ENCODE measurements at places on chromosomes 12 and 14.

DNA sequence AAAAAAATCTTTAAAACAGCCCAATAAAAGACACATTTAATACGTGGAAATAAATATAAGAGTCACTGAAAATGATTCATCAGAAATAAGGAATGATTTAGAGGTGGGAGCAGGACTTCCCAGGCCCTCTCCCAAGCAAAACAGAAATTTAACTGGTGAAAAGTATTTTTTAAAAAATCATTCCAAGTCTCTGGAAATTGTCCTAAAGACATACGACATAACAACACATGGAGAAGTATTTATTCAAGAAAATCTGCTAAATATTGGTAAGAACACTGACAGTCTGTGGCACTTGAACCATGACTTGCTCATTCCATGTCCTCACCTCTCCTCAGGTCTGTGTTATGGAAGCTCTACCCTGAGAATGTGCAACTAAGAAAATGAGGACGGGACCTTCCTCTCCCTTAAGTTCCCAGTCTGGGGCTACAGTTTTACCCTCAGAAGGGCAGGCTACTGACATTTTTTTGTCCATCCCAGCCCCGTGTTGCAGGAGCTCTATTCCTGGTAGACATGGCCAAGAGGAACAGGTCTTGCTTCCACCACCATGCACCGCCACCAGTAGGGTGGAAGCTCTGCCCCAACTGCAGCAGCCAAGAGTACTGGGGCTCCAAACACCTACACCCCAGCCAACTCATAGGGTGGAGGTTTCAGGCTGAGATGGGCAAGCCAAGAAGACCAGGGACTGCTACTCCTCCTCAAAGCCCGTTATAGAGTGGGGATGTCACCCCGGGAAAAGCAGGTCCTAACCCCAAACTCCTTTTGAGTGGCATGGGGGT, 193.0 kb downstream of the CRADD start:
- DNase-seq, result no peak

DNA sequence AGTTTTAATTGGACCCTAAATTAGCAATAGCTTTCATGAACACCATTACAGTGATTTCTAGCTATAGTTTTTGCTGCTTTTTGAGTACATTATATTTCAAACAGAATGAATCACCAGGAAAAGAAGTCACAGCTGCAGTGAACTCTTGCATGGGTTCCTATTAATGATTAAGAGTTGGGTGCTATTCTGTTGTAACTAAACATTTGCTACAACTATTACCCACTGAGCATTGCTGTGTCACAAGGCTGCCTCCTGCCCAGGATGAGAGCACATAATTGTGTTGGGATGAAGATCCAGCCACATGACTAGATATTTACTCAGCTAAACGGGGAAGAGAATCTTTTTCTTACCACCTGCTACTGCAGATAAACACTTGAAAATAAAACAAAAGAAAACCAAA, 152.7 kb downstream of the GXYLT1 start:
- no peak for DNase-seq

DNA sequence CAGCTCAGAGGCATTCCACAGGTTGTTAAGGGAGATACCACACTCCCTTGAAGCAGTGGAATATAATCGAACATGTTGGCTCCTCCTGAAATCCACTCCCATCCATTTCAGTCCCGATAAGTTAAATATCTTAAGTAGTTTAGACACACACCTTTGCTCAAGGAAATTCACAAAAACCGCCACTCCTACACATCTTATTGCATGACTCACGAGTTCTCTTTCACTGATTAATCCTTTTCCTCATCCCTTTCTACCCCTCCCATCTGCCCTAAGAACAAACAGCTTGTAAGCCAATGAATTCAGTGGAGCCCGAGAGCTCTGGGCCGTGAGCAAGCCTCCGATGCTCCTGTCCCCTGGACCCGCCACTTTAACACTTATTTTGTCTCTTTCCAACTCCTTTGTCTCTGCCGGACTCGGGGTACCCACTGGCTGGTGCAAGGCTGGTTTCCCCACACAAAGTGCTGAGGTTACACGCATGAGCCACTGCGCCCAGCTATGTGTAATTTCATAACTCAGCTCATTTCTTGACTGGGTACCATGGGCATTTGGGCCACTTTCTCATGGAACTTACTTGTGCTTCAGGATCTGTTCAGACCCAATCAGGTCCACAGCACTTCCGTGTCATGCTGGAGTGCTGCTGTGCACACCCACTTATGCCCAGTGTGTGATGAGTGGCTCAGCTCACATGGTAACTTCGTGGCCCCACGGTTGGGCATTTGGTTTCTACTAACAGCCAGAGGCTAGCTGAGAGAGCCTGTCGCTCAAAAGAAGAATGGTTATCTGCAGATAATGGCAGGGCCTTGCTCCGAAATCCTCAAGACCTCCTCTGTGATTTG, 171.8 kb upstream of the ALG10B start:
- no peak for DNase-seq

GRCh38 chr14:101347893-101348777, 213.2 kb upstream of the DIO3 start:
- DNase-seq, result no peak

DNA sequence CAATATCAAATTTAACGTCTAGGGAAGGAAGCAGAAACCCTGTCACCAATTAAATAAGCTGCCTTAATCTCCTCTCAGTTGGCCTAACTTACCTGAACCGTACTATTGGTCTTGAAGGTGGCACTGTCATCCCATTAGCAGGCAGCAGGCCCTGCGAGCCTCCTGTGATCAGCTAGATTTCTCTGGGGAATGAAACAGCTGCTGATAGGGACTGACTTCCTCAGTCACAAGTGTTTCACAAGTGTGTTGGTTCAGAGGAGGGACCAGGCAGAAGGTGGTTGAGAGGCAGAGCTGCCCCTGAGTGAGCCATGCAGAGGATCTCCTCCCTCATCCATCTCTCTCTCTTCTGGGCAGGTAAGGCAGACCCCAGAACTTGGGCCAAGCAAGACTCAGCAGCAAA, 166.8 kb downstream of the DAD1 start:
- no peak for DNase-seq

DNA sequence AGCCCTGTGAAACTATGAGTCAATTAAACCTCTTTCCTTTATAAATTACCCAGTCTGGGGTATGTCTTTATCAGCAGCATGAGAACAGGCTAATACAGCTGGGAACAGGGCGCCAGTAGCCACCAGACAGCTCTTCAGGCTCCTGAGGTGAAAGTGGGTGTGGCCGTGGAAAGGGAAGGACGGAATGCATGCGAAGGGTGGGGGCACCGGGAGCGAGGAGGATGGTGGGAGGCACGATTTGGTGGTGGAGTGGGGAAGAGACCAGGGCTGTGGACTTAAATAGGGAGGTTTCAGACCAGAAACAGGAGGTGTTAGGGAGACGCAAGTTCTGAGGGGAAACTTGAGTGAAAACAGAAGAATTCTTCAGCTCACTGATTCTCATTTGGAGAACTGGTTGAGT, 44.1 kb upstream of the CHST11 start:
- DNase-seq, result no peak

DNA sequence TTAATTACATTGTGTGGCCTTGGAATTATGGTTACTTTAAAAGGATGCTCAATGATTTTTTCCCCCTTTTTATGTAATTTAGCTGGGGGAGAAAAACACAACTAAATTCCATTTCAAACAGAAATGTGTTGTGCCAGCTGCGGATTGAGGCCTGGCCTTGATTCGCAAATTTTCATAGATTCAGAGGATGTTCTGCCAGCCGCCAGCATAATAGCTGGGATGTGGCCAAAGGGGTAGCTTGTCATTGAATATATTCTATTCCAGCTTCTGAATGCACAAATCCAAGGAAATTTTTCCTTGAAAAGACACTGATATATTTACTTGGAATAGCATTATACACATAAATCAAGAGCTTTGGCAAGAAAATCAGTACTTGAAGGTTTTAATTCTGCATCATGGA, 43.7 kb downstream of the TRHDE start:
- DNase-seq, result no peak

- no peak for DNase-seq
Measured at GRCh38 chr14:61668282-61668681, 27.0 kb upstream of the HIF1A start.

- peak; percentile 20 for DNase-seq
Measured at GRCh38 chr12:47729233-47729632, 3.9 kb upstream of the ENDOU start.

GRCh38 chr12:54988402-54989054, 4.0 kb upstream of the TESPA1 start:
- peak; percentile 74 for DNase-seq

DNA sequence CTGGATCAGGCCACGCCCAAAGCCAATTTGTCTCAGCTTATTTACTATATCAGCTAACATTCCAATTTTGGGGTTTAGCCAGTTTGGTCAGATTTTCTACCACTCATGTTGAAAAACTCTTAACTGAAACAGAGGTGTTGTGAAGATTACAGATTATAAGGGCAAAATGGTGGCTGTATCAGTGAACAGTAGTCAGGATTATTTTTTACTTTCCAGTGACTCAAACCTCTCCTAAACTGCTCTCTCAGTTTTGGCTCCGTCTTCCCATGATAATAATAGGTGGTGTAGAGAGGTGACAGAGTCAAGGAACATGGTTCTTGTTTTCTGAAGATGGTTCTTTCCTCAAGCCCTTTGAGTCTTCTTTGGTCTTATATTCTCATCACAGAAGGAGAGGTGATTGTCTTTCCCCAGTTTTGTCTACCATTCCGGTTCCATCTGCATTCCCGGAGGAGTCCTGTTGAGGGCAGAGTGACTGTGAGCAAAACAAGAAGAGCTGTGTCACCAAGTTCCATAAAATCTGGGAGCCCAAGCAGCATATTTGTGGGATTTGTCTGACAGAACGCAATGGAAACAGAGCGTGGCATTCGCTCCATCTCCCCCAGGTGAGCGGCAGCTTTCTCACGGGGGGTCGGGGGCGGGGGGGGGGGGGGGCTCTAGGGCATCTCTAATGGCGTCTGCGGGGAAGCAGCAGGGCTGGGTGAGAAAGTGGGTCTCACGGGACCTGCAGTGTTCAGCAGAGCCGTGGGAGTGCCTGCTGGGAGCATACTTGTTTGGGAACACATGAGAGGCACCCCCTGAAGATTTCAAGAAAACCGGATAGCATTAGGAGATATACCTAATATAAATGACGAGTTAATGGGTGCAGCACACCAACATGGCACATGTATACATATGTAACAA, 59.1 kb downstream of the TBC1D30 start:
- DNase-seq, result no peak

DNA sequence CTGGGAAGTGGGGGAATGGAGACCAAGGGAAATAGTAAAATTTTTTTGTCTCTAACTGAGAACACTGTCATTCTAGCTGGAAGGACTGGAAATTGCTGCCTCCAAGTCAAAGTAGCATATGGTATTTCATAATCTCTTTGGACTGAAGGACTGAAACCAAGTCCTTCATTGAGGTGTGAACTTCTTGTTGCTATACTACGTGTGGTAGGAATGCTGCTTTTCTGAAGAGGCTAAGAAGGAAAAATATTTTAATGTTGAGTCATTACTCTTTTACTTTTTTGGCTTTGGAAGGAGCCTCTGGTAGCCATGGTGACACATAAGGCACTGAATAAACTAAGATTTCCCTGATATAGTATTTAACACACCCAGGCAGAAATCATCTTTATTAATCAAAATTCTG, 465.4 kb downstream of the NPAS3 start:
- DNase-seq, result no peak

- DNase-seq, result no peak
Measured at GRCh38 chr12:66808606-66809005, 129.7 kb upstream of the GRIP1 start.

DNA sequence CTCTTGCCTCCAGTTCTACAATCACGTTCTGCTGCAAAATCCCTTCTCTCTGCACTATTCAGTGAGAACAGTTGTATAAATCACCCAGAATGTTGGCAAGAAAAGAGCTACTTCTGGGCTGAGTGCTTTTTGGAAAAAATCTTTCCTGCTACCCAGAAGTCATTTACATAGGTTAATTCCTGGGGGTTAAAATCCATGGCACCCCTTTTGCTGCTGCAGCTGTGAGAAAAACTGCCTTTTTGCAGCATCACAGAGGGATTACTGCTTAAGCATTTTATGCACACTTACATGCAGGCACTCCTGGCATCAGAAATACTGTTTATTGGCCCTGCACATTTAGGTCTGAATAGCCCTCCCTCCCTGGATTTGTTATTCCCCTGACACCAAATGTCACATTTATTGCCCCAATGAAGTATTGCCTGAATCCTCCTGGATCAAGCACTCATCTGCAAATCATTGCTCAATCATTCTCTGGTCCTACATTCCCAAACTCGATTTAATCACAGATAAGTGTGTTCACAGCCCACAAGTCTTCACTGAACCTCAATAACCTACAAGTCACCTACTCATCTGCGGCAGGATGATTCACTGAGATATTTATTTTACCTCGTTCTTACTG, 43.1 kb upstream of the CCDC196 start:
- no peak for DNase-seq

DNA sequence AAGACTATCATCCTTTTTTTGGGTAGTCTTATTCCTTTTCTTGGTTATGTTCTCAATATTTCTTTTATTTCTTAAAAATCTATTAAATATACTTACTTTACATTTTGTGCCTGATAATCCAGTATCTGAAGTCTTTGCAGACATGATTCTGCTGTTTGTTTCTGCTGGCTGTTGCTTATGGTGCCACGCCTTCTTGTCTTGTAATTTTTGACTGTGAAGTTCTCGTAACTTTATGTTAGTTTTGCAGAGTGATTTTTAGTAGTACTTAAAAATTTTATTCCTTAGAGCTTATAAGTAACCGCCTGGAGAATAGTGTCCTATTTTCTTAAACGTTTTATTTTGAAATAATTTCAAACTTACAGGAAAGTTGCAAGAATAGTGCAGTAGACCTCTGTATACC, 10.5 kb downstream of the FRS2 start:
- DNase-seq, result no peak

DNA sequence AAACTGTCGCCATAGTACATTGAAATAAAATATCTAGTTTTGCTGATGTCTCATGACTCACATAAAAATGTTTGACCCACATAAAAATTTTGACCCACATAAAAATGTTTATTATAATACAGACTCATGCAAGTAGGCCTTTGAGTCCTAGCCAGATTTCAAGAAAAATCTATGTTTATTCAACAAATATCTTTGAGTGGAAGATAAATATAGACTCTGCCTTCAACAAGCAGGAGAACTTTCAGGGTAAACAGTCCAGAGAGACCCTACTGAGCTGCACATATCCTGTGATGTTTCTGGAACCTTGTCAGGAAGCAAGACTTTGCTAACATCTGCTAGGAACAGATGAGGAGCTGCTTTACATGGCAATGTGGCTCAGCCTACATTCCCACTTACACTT, 283.1 kb downstream of the MDGA2 start:
- DNase-seq, result no peak

GRCh38 chr12:119389687-119390086, 55.2 kb downstream of the CCDC60 start:
- no peak for DNase-seq

DNA sequence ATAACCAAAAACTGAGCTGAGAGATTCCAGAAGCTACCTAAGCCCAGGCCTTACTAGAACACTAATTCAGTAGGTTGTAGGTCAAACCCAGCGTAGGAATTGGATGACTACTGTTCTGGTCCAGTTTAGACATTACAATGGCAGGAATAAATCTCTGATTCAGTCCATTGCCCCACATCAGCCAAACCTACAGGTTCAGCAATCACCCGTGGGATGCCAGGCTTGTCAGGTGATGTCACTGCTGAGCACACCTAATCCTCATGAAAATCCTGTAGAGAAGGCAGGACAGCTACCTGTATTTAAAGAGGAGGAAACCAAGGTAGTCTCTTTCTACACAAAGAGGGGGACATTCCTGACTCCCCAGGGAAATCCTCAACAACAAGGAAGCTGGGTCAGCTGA, 63.7 kb downstream of the RFX4 start:
- DNase-seq, result no peak

GRCh38 chr14:96817750-96818666, 20.8 kb downstream of the VRK1 start:
- no peak for DNase-seq

GRCh38 chr12:57455374-57456144, 452 bp downstream of the INHBE start:
- no peak for DNase-seq

All from left cardiac atrium (tissue), 4 donors.